ENCODE measurements at places on chromosomes 1 and 21. TPM values are rescaled to one million over a fixed set of nuclear protein-coding genes. Genes with fewer than 3 reads are reported as not detected.

DNA sequence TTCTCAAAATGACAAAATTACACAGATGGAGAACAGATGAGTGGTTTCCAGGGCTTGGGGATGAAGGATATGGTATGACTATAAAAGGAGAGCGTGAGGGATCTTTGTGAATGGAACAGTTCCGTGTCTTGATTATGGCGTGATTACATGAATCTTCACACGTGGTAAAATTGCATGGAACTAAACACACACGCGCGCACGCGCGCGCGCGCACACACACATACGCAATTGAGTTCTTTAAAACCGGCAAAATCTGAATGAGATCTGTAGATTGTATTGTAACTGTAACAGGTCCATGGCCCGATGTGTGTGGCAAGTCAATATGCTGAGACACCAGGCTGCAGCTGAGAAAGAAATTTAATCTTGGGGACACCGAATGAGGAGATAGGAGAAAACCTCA is 11.1 kb upstream of the LRRN2 start:
- no peak for DNase-seq

GRCh38 chr1:199735660-199736059 is 291.9 kb upstream of the NR5A2 start:
- no peak for DNase-seq

SPRR1B gene
- not detected for total RNA-seq

DNA sequence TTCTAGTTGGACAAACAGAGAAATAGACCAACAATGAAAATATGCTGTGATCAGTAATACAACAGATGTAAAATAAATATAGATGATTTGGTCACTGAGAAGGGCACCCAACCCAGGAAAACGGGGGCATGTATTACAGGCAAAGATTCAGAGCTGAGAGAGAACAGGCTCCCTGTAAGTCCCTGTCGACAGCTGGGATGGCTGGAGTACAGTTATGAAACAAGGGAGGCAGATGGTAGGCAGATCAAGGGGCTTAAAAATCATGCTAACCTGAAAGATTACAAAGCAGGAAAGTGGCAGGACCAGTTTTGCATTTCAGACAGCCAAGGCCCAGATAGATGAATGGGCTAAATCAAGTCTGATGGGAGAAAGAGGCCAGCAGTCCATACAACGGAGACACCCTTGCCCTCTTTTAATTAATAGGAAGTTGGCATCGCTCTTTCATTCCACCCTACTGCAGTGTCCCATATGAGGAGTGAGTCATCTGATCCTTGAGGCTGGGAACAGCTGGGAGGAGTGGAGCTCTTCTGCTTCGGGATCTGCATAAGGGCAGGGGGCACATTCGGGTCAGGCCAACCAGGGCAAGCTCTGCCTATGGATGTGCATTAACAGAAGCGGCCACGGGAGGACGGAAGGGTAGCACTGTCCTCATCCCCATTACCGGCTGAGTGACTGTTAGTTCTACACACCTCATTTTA is 171.1 kb downstream of the DAB1 start:
- DNase-seq, result no peak

UAP1 gene
- total RNA-seq, result 48.0 TPM

DMRTA2 gene
- total RNA-seq, result not detected

- DNase-seq, result no peak
Observed at GRCh38 chr21:32070676-32071330, 198.0 kb downstream of the HUNK start.

- no peak for DNase-seq
Observed at GRCh38 chr1:61956016-61956645, 213.9 kb downstream of the PATJ start.

KRTAP19-3 gene
- total RNA-seq, result not detected

DNA sequence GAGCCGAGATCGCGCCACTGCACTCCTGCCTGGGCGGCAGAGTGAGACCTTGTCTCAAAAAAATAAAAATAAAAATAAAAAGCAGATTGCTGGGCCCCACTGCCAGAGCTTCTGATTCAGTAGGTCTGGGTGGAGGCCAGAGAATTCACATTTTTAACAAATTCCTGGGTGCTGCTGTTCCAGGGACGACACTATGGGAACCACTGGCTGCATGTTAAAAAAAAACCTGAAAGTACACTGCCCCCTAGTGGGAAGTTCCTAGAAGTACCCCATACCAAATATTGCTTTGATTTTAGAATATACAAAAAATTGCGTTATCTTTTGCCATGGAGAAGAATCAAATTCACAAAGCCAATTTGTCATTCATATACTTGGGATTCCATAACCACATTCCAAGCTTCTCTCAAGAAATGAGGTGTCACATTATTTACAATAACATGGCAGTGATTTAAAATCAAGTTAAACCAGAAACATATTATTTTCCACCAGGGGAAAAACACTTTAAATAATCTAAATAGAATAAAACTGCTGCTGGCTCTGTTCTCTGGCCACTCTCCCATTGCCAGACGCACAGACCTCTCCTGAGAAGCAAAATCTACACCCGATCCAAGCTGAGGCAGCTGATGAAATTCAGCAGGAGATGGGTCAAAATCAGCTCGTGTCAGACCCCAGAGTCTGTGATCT is 27.4 kb downstream of the SYF2 start:
- no peak for DNase-seq

GRCh38 chr1:86648255-86648654 is 56.1 kb upstream of the SH3GLB1 start:
- DNase-seq, result no peak

DNA sequence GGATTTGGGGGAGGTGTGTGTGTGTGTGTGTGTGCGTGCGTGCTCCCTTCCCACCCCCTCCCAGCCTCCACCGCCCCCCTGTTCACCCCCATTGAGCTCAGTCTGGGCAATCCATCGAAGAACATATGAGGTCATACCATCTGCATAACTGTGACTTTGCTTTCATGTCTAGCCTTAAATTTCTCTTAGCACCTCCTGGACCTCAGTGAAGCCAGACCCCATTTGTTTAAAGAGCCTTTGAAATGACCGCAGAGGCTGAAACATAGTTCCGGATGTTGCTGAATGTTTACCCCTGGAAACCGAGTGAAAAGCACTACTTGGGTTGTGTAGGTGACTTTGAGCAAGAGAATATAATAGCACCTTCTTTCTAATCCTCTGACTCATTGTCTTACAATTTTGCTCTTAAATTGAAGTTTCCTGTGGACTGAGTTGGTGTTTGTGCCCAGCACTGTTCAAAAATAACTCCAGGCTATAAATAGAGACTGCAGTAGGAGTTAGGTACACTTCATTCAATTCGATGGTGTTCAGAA is 75.4 kb downstream of the UBE4B start:
- DNase-seq, result no peak

DNA sequence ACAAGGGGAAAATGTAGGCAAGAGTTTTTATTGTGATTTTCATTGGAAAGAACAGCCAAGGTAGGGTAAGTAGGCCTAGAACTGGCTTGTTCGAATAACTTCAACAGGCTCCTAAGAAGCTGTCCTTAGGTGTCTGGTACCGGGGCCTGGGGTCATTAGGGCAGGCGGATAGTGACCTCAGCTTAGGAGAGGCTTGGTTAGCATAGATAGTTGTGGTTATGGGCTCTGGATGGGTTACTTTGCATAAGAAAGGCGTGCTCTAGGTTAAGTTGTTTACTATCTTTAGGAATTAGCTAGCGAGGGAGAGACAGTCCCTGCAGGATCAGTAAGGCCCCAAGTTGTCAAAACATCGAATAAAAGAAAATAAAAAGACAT is 20.7 kb upstream of the HPCAL4 start:
- no peak for DNase-seq

DNA sequence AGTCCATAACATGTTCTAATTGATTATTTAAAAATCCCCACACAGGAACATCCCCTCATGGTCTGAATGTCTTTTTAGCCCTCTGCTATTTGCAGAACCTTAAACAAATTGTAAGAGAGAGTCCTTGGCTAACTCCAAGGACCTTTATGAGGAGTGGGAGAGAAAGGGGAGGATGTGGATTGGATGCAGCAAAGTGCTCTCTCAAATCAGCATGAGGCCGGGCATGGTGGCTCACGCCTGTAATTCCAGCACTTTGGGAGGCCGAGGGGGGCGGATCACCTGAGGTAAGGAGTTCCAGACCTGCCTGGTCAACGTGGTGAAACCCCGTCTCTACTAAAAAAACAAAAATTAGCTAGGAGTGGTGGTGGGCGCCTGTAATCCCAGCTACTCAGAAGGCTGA is 154.8 kb downstream of the TGFB2 start:
- DNase-seq, result no peak

GRCh38 chr1:59593798-59594790 is 220.7 kb upstream of the HOOK1 start:
- DNase-seq, result no peak

DNA sequence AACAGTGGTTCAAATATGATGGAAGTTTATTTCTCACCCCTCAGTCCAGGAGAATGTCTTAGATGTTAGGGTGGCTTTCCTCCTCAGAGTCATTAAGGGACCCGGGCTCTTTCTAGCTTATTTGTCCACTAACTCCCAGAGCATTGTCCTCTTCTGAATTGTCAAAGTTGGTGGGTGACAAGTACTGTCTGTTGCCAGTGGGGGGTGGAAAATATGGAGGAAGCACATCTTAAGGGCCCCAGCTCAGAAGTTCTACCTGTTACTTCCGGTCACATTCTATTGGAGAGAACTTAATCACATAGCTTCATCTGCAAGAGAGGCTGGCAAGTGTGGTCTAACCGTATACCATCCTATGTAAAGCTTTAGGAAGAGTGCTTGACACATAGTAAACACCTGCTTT is 7.1 kb downstream of the CLIC4 start:
- DNase-seq, result no peak

AMY1B gene
- total RNA-seq, result not detected

KRTAP13-1 gene
- not detected for total RNA-seq

DNA sequence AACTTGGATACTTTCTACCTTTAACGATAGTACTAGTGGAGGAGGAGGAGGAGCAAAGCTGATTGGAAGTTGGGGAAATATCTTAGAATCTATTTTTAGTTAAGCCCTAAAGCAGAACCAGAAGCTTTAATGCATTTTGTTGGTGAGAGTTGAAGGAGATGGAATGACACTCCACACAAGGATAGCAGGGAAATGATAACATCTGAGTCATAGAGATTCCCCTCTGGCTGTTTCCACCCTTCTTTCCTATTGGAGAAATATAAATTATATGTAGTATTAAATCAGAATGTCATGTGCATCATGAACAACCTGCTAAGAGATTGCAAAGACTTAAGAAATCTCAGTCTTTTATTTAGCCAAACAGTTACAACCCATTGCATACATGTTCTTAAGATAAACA is 1357.7 kb downstream of the NCAM2 start:
- no peak for DNase-seq

VAV3 gene
- total RNA-seq, result 0.88 TPM

DNA sequence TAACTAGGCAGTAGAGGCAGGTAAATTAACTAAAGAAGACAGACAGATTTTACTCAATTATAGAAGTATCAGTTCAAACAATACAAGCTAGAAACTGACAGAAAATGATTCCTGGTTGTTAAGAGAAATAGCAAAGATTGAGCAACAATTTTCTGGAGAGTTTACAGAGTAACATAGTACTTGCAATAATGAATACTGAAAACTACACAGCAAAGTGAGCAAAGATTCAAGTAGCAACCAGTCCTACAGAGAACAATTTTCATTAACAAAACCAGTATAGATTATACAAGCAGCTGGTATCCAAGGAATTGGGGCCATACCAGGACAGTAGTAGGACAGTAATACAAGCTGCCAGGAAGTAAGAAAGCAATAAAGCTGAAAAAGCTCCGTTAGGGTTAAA is 37.6 kb downstream of the EYA3 start:
- DNase-seq, result no peak

DNA sequence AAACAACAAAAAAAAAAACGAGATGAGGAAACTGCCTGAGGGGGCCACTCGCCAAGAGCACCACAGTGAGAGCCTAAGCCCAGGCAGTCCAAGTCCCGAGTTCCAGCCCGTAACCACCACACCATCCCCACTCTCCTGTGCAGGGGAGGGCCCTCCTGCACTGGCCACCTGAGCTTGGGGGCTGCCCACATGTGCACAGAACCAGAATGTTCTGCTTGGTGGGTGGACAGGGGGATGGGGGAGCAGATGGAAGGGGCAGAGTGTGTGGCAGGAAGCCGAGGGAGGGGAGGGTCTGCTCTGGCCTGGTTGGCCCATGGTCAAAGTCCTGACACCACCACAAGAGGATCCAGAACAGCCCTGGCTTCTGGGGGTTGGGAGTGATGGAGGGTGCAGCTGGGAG is 17.6 kb downstream of the ADPRS start:
- no peak for DNase-seq

ZSWIM5 gene
- total RNA-seq, result 3.4 TPM

- no peak for DNase-seq
Observed at GRCh38 chr1:165501970-165502348, 41.8 kb upstream of the LRRC52 start.

DNA sequence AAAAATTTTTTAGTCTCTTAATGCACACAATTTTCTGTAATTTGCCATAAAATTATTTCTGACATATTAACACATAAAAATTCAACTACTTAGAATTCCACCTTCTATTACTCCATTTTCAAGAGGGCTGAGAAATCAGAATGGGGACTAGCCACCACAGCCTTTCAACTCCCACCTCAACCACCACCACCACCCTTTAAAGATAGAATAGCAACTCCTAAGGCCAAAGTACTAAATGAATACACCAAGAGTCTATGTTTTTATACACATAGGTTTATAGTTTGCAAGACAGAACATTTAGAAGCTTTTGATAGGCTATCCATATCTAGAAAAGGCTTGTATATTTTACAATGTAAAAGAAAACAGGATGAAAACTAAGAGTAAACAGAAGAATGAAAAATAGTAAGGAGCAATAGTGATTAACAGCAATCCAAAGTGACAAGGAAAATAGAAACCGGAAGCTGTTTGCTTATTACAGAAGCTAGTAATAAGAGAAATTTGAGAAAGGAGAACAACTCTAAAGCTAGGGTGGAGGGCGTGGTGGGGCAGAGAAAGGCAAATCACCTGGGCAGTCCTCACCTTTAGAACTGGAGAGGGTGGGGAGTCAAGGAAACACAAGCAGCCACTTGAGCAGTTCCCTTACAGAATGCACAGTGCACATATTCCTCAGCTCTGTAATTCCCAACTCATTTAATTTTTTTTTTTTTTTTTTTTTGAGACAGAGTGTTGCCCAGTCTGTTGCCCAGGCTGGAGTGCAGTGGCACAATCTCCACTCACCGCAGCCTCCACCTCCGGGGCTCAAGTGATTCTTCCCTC is 27.7 kb downstream of the EPS15 start:
- DNase-seq, result no peak

RGS13 gene
- 0.51 TPM for total RNA-seq

- peak; percentile 85 for DNase-seq
Observed at GRCh38 chr1:54287176-54287650, 87.2 kb downstream of the MRPL37 start.

All from uterus (tissue), 4 donors.